Activated CD4-positive, alpha-beta T cell treated with anti-CD3 and anti-CD28 coated beads, Interleukin-2, amount 50 U/mL, for 16 hours (primary cell): ENCODE measurements at places on chromosomes 3 and 15.

GRCh38 chr3:58868097-58868779, 181.6 kb downstream of the CFAP20DC start:
- no peak for DNase-seq

GRCh38 chr15:60585743-60586708, 107.1 kb upstream of the ICE2 start:
- DNase-seq = peak; percentile 89

DNA sequence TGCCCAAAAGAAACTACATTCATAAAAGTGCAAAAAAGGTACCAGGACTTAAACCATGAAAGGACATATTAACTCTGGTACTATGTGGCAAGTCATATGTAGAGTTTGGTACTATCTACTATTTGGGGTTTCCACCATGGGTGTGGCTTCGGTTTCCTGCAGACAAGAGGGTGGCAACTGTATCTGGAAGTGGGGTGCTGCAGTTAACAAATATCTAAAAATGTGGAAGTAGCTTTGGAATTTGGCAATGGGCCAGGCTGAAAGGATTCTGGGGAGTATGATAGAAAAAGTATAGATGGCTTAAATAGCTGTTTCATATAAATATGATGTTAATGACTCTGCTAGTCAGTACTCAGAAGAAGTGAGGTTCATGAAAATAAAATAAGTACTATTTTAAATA, 44.0 kb downstream of the PLSCR2 start:
- no peak for DNase-seq

DNA sequence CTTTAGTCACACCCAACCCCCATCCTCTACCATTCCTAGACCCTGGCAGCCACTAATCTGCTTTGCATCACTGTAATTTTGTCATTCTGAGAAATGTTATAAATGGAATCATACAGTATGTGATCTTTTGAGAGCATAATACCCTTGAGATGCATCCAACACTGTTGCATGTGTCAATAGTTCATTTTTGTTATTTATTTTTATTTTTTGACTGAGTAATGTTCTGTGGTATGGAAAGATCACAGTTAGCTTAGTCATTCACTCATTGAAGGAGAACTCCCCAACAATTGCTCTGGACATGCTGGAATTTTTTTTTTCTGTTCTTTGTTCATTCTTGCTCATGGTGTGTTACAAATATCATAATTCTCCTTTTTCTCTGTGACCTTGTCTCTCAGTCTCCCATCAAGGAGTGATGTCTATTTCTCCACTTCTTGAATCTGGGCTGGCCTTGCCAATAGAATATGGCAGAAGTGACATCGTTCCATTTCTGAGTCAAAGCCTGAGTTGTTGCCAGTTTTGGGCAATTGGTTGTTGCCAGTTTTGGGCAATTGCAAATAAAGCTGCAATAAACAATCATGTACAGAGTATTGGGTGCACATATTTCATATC, 6.8 kb upstream of the ADPGK start:
- DNase-seq = no peak

DNA sequence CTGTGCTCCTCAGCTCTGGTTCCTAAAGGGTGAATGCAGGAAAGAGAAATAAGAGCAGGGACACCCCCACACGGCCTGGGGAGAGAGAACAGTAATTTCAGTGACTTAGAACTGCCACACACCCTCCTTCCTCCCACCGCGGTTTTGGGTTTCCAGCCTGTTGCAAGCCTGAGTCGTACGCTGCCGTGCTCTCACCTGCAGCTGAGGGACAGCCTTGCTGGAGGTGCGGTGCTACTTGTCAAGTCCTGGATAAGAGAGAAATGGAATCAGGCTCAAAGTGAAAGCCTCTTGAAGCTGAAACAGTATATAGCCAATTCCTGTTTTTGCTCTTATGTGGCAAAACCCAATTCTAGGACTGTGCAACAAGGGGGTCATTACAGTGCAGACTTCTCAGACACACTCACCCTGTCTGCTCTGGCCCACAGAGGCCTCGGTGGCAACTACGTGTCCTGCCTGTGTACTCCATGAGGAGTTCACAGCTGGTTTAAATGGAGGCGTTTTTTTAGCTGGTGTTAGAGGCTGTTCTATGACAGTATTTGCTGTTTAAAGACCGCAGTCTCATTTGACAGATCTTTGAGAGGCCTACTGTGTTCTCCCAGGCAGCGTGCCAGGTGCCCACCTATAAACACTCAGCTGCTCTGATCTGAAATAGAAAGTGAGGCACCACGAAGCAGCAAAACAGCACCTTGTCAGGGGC, 42.9 kb downstream of the TBC1D2B start:
- DNase-seq = peak; percentile 92

- DNase-seq = no peak
Measured at GRCh38 chr3:75951941-75952340, 166.6 kb upstream of the ZNF717 start.

DNA sequence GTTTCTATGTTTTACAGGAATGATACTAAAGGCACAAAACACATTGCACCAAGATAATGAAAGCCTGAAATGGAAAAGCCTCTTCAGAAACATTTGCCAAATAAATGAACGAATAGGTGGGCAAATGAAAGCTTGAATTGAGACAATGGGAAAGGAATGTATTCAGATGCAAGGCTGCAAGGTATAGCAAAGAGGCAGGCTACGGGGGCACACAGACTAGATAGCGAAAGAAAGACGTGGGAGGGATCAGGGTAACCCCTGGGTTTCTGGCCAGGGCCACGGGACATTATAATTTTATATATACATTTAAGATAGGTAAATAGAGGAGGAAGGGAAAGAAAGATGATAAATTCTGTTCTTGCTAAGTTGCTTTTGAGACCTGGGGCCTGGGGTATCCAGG, 95.9 kb upstream of the NLGN1 start:
- no peak for DNase-seq

- no peak for DNase-seq
Measured at GRCh38 chr3:195183071-195183776, 87.7 kb downstream of the XXYLT1 start.

- DNase-seq = no peak
Measured at GRCh38 chr3:190003681-190004123, 117.0 kb downstream of the P3H2 start.

DNA sequence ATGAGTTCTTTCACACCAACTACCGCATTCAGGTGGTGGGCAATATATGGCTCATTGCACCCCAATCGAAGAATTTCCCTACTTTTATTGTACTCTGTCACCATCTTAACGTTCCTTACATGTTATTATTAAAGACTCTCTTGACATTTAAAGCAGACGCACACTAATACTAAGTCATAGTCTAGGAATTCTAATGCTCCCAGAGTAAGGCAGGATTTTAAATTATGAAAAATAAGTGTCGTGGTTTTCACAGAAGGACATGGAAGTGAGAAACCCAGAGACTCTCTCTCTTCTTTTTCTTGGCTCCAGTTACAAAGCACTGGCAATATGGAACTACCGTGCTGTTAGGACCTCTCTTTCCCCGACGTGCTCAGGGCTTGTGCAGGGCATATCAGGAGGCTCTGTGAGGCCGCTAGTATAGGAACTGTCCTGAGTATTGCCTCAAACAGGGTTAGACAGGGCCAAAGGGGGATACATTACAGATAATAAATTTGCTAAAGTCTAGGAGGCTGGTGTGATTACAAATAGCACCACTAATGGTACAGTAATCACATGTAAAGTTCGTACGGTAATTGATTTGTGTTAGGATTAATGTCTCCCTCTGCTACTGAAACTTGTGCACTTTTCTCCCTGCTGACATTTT, 590.8 kb downstream of the FOXP1 start:
- DNase-seq = no peak

DNA sequence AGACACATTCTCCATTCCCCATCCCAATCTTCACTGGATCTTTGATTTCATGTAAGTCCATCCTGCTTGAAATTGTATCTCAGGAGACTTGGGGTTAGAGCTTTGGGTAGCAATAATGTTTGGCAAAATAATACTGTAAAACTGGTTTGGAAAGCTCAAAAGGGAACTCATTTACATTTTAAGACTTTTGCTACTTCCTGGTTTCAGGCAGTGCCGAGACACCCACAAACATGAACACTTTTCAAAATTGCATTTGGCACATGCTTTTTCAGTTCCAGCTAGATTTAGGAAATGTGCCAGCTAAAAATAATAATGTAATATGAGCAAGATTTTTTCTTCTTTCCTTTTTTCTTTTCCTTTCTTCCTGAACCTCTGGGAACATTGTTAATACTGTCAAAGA, 145.7 kb upstream of the CBLB start:
- DNase-seq = no peak

DNA sequence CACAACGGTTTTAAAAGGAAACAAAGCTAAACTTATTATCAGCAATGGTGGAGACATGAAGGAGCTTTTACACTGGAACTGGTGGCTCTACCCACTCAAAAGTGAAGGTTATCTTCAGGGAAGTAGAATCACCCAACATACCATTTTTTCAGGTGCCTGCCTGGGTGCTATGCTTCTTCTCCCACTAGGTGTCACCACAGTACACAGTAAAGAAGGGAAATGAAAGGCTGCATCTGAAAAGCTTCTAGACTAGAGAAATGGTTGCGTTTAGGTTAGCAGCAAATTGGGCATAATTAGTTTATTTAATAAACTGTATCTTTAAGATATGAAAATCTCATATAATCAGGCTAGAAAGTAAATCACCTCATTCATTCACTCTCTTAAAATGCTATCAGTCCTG, 47.0 kb upstream of the SELENOK start:
- DNase-seq = peak; percentile 43

GRCh38 chr3:15271785-15272381, 60.5 kb downstream of the SH3BP5 start:
- DNase-seq = peak; percentile 85

DNA sequence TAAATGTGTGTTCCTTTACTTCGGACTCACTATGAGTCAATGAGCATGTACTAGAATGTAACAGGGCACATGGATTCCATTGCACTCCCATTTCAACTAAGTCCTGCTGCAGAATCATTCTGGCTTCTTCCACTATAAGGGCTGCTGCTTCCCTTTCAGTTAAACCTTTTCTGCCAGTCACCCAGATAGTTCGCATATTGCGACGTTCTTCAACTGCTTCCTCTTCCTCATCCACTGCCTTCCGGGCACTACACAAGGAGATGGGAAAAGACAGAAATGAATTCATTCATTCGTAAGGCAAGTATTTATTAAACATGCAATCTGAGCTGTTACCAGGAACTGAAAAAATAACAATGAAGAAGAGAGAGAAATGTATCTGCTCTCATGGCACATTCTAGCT, 55.6 kb downstream of the POLQ start:
- no peak for DNase-seq

GRCh38 chr3:138944929-138945708, 1.8 kb downstream of the FOXL2 start:
- no peak for DNase-seq

- DNase-seq = no peak
Measured at GRCh38 chr15:33375236-33375635, 64.5 kb downstream of the RYR3 start.

- no peak for DNase-seq
Measured at GRCh38 chr3:5677555-5677954, 490.0 kb downstream of the EDEM1 start.

DNA sequence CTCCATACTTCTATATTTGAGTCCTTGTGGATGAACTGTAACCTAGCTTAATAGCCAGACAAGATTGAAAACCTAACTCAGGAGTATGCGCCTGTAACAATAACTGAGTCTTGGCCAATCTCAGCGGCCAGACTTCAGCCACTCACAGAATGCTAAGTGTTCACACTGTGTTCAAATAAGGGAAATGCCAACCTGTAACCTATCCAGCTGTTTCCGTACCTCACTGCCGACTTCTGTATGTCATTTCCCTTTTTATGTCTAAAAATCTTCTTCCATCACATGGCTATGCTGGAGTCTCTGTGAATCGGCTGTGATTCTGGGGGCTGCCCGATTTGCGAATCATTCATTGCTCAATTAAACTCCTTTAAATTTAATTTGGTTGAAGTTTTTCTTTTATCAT, 169.2 kb downstream of the NFKBIZ start:
- DNase-seq = no peak

GRCh38 chr3:61664105-61664482, 102.7 kb downstream of the PTPRG start:
- no peak for DNase-seq

GRCh38 chr3:119582178-119582577, 2.9 kb downstream of the ADPRH start:
- DNase-seq = peak; percentile 62

DNA sequence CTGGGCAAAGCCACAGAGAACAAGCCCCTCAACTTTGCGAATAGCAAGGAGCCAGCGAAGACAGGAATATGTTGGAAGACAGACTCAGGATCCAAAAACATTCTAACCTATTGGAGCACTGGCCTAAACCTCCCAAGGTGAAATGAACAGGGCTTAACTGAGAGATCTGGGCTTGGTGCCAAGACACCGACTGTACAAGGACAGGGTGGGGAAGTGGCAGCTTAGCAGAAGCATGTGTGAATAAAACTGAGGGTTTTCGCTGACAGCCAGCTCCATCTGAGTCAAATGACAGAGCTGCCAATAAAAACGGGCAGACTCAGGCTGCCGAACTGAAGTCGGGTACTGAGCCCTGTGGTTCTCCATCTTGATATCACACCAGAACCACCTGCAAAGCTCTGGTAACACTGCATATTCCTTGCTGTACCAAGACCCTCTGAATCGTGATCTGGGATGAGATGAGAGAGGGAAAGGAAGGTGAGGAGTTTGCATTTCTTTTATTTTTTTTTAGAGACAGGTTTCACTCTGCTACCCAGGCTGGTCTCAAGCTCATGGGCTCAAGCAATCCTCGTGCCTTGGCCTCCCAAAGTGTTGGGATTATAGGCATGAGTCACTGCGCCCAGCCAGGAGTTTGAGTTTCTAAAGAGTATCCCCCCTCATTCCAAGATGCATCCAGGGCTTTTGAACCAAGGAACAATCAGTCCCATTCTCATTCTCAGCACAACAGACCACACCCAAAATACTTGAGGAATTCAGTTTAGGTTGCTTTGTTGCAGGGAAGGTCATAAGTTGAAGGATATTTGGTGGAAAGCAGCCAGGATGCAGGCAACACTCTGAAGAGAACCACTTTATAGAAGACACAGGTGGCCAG, 6.0 kb upstream of the PLCB2 start:
- no peak for DNase-seq

DNA sequence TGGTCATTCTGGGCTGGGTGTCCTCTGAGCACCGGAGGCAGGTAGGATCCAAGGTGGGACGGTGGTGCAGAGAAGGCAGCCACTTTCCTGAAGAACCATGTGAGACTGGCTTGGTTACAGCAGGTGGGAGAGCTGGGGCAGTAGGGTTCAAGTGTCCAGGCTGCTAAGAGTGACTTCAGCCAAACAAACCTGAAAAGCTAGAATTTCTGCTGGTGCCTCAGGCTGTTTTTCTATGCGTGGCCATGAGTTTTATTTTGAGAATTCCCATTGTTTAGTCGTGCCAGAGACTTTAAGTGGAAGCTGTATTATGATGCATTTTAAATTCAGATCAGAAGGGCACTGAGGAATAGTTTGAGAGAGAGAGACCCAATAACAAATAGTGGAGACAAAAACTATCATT, 20.1 kb downstream of the USP13 start:
- DNase-seq = no peak

- DNase-seq = no peak
Measured at GRCh38 chr3:19392150-19392549, 243.8 kb downstream of the KCNH8 start.

DNA sequence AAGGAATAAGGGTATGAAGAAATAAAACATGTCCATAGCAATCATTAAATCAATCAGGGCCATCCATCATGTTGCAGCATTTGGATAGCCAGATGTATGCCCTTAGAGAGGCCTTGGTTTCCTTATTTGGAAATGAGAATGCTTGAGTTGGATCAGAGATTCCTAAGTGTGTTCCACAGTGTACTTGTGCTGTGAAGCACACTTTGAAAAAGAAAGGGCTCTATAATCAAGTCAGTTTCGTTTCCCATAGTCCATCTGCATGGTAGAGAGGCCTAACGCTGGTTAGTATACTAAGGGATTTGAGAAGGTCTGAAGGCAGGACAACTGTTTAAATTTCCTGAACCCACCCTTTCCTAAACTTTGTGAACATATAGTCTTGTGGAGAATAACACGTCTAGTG, 30.9 kb downstream of the RBMS3 start:
- DNase-seq = no peak
